Activated naive CD4-positive, alpha-beta T cell treated with anti-CD3 and anti-CD28 coated beads for 36 hours (primary cell): ENCODE measurements at places on chromosomes 4 and X.
A peak's percentile ranks its signal among the peaks of the same experiment; 100 is the strongest.

- H3K36me3 ChIP-seq: no peaks in the 10 kb centered on the region
- H3K4me3 ChIP-seq: no peak overlapping the region
- no peak for DNase-seq
- H3K27me3 ChIP-seq: no peaks in the 10 kb centered on the region
These were observed 598.4 kb upstream of the FAM241A start for GRCh38 chr4:111546881-111547280.

DNA sequence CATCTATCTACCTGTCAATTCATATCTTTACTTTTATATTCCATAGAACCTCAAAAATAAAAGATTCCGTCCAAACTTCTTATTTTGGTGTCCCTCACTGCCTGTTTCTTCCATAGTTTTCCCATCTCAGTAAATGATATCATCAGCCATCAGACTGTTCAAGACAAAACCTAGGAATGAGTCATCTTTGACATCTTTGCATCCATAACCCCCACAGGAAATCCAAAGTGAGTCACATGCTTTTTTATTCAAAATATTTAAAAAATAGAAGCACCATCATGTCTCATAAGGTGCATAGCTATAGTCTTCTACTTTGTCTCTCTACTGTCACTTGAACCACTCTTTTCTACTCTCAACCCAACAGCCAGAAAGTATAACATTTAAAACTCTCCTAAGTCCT, 29.9 kb upstream of the CXXC4 start:
- no peaks in the 10 kb centered on the region for H3K27me3 ChIP-seq
- no peak overlapping the region for H3K4me3 ChIP-seq
- H3K27ac ChIP-seq: no peak overlapping the region

GRCh38 chrX:63934160-63934559, 149.1 kb upstream of the ARHGEF9 start:
- H3K4me1 ChIP-seq: no peaks in the 10 kb centered on the region
- no peak for DNase-seq
- H3K36me3 ChIP-seq: peaks cover 1% of the 10 kb centered on the region
- H3K4me3 ChIP-seq: no peak overlapping the region
- no peaks in the 10 kb centered on the region for H3K27me3 ChIP-seq
- no peak overlapping the region for H3K27ac ChIP-seq

DNA sequence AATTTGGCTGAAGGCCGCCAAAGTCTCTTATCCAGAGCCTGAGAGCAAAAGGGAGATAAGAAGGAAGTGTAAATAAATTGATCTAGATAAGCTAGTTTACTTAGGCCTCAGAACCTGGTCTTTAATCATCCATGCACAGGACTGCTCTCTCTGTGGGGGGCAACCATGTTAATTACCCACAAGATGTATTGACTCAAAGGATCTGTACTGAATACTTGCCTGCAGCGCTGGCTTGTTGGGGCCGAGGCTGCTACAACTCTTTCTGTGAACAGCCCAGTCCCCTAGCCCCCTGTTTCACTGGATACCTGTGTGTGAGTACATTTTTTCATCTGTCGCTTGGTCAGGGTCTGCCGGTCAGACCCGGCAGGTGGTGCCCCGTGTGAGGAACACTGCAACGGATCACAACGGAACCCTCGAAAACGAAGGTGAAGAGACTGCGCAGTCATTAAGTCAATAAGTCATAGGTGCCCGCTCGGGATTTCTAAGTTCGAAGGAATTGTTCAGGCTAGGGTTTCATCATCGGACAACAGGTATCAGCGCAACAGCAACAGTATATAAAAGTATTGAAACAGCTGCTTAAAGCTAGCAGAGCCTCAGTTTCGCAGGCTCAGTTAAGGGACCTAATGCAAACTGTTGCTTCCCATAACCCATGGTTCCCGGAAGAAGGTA, 8.3 kb downstream of the MAGEA11 start:
- no peaks in the 10 kb centered on the region for H3K36me3 ChIP-seq
- DNase-seq: no peak
- no peaks in the 10 kb centered on the region for H3K4me1 ChIP-seq
- H3K4me3 ChIP-seq: no peak overlapping the region
- H3K27me3 ChIP-seq: no peaks in the 10 kb centered on the region
- no peak overlapping the region for H3K27ac ChIP-seq

DNA sequence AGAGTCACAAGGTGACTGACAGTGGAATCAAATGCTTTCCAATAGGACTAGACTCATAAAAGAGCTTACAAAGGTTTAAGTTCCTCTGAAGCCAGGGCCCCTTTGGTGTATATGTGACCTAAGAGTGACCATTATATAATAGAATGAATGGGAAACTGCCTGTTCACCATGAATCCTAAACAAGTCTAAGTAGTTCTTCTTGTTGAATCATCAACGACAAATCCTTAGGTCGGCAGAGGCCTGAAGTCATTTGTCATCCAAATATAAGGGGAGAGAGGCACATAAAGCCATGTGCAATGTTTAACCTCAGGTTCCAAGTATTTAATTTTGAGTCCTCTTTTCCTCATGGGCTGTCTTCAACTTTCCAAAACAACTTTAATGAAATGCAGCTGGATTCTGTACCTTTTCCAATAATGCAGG, 122.4 kb downstream of the RASL11B start:
- H3K27ac ChIP-seq: no peak overlapping the region
- H3K4me3 ChIP-seq: no peak overlapping the region
- H3K36me3 ChIP-seq: no peaks in the 10 kb centered on the region
- H3K4me1 ChIP-seq: no peaks in the 10 kb centered on the region

DNA sequence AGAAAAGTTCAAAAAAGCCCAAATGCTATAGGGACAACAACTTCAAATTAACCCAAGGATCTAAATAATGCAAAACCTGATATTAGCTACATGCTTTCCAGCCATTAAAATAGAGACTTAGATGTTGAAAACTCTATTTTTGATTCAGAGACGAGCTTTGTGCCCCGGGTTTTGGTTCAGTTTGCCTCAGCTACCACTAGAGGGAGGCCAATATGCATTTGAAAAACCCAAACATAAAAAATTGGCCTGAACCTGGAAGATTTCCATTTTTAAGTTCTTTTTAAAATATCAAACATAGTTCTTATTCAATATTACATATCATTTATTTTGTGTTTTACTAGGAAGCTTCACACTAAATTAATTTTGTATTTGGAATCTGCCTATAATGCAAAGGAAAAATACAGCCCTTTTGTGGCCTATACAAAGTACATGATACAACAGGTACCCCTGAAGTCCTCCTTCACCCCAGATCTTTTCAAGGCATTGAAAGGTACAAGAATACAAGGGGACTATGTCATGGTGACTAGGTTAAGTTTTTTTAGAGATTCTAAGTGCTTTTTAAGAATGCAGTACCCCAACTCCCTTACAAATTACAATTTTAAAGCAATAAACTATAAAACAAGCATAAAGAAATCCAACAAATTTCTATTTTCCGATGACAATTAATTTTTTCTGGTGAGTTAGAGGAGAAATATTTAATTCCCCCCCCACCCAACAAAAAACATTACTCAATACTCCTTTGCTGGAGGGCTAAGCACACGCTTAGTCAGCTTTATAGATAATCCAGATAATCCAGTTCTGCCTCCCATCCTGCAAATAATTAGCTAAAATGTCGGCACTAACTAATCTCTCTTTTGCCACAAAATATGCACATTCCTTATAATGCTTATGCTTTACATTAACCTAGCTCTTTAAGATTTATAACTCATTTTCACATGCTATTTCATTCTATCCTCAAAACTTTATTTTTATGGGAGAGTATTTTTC, 97.7 kb upstream of the PTPN13 start:
- no peaks in the 10 kb centered on the region for H3K27me3 ChIP-seq
- no peaks in the 10 kb centered on the region for H3K36me3 ChIP-seq
- peak; percentile 44 for DNase-seq
- H3K4me1 ChIP-seq: no peaks in the 10 kb centered on the region

GRCh38 chr4:23882976-23883531, 6.8 kb downstream of the PPARGC1A start:
- no peak overlapping the region for H3K27ac ChIP-seq
- peaks cover 2% of the 10 kb centered on the region for H3K27me3 ChIP-seq

- H3K4me3 ChIP-seq: no peak overlapping the region
- H3K4me1 ChIP-seq: no peaks in the 10 kb centered on the region
- H3K27me3 ChIP-seq: no peaks in the 10 kb centered on the region
- H3K27ac ChIP-seq: no peak overlapping the region
These were observed 2358.0 kb downstream of the ARAP2 start for GRCh38 chr4:33886356-33886755.

- no peaks in the 10 kb centered on the region for H3K36me3 ChIP-seq
- H3K4me3 ChIP-seq: no peak overlapping the region
- DNase-seq: no peak
- no peaks in the 10 kb centered on the region for H3K27me3 ChIP-seq
- no peaks in the 10 kb centered on the region for H3K4me1 ChIP-seq
- H3K27ac ChIP-seq: no peak overlapping the region
These were observed 23.0 kb downstream of the GABRA3 start for GRCh38 chrX:152428120-152428519.

- no peak for DNase-seq
- no peaks in the 10 kb centered on the region for H3K36me3 ChIP-seq
- no peak overlapping the region for H3K27ac ChIP-seq
- H3K4me1 ChIP-seq: peaks cover 27% of the 10 kb centered on the region
- no peaks in the 10 kb centered on the region for H3K27me3 ChIP-seq
- no peak overlapping the region for H3K4me3 ChIP-seq
These were observed 193.0 kb upstream of the C1QTNF7 start for GRCh38 chr4:15234856-15235126.

- no peak overlapping the region for H3K4me3 ChIP-seq
- H3K4me1 ChIP-seq: no peaks in the 10 kb centered on the region
- H3K36me3 ChIP-seq: no peaks in the 10 kb centered on the region
- no peak for DNase-seq
- no peaks in the 10 kb centered on the region for H3K27me3 ChIP-seq
- no peak overlapping the region for H3K27ac ChIP-seq
These were observed 44.0 kb downstream of the SCD5 start for GRCh38 chr4:82754513-82755165.

DNA sequence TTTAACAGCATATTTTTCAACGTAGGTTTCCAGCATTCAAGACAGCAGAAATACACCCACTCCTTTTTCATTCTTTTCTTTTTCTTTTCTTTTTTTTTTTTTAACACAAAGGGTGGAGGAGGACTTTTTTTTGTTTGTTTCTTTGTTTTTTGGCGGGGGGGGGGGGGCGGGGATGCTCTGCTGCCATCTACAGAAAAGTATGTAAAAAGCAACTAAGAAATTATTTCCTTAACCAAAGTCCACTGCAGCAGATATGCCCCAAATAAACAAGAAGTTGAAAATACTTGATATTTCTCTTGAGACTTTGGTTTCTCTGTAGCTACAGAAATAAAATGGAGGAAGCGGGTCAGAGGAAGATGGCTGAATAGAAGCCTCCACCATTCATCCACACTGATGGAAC, 63.2 kb upstream of the PBDC1 start:
- no peaks in the 10 kb centered on the region for H3K27me3 ChIP-seq
- no peaks in the 10 kb centered on the region for H3K36me3 ChIP-seq

DNA sequence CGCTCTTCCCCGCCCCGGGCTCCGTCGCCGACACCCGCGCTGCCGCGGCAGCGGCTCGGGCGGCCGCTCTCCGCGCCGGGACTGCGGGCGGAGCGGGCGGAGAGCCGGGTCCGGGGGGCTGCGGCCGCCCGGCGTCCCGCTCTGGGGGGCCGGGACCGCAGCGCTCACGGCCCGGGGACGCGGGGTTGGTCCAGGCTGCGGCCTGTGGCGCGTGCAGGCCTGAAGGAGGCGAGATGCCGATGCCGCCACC, 492 bp downstream of the GALNT7 start:
- no peak overlapping the region for H3K27ac ChIP-seq
- DNase-seq: no peak
- peaks cover 43% of the 10 kb centered on the region for H3K4me1 ChIP-seq
- no peaks in the 10 kb centered on the region for H3K27me3 ChIP-seq

GRCh38 chrX:136689436-136689835, 41.5 kb downstream of the CD40LG start:
- H3K27ac ChIP-seq: peak overlapping the region; percentile 82
- H3K36me3 ChIP-seq: peaks cover 12% of the 10 kb centered on the region
- H3K4me3 ChIP-seq: peak overlapping the region; percentile 42
- DNase-seq: peak; percentile 15
- peaks cover 64% of the 10 kb centered on the region for H3K4me1 ChIP-seq
- H3K27me3 ChIP-seq: no peaks in the 10 kb centered on the region

- H3K4me1 ChIP-seq: no peaks in the 10 kb centered on the region
- H3K4me3 ChIP-seq: no peak overlapping the region
- no peaks in the 10 kb centered on the region for H3K36me3 ChIP-seq
- H3K27ac ChIP-seq: no peak overlapping the region
- no peaks in the 10 kb centered on the region for H3K27me3 ChIP-seq
- no peak for DNase-seq
These were observed 145.1 kb downstream of the NHS start for GRCh38 chrX:17520016-17520615.

- no peak overlapping the region for H3K4me3 ChIP-seq
- H3K27me3 ChIP-seq: no peaks in the 10 kb centered on the region
- no peak overlapping the region for H3K27ac ChIP-seq
These were observed 154.9 kb upstream of the PJA1 start for GRCh38 chrX:69320116-69320515.

DNA sequence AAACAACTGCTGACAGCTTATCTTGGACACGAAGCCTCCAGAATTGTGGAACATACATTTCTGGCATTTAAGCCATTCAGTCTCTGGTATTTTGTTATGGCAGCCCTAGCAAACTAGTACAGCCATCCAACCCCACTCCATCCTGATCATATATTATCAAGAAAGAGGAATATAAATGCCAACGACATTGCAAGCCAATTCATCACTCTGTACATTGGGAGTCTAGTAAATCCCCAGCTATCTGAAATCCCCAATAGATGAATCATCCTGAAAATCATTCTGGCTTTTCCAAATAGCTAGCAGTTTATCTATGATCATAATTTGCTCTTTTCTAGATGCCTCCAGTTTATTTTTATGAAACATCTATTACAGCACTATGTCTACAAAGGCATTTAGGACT, 41.1 kb downstream of the FRMD7 start:
- no peak overlapping the region for H3K4me3 ChIP-seq
- H3K27me3 ChIP-seq: no peaks in the 10 kb centered on the region
- H3K27ac ChIP-seq: no peak overlapping the region

- no peaks in the 10 kb centered on the region for H3K27me3 ChIP-seq
- no peak for DNase-seq
- H3K4me1 ChIP-seq: no peaks in the 10 kb centered on the region
- no peaks in the 10 kb centered on the region for H3K36me3 ChIP-seq
These were observed 46.1 kb upstream of the HCCS start for GRCh38 chrX:11064851-11065600.

DNA sequence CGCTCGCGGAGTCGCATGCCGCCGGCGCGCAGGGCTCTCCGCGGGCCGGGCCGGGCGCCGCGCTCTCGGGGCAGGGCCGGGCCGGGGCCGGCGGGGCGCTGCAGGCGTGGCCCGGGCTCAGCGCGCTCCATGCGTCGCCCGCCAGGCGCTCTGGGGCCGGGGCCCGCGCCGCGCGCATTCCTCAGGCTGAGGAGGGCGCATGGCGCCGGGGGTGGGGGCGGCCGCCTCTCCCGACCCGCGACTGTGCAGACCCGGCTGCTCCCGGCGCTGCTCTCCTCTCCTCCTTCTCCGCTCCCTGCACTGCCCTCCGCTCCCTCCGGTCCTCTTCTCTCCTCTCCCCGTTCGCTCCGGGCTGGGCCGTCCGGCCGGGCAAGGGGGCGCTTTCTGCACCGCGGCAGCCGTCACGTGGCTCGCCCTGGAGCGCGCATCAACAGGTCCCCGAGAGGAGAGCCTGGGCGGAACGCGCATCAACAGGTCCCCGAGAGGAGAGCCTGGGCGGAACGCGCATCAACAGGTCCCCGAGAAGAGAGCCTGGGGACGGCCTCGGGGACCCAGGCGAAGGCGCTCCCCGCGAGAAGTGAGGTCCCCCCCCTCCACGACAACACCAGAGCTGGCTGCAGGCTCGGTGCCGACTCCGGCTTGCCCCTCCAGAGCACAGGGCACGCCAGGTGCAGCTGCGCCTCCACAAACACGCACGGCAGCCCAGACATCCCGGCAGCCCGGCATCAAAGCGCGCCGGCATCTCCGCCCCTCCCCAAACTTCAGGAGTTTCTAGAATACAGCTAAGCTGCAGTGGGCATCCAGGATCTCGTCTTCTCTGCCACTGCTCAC, 12.9 kb downstream of the PPP2R3B start:
- DNase-seq: peak; percentile 39
- H3K36me3 ChIP-seq: peaks cover 3% of the 10 kb centered on the region
- peak overlapping the region; percentile 79 for H3K4me3 ChIP-seq
